NCI-H2171 (cell line): ENCODE measurements at places on chromosomes 2 and 18.
A peak's percentile ranks its signal among the peaks of the same experiment; 100 is the strongest.

- no peak for DNase-seq
These were observed 98.3 kb downstream of the KLHL14 start for GRCh38 chr18:32674491-32674890.

DNA sequence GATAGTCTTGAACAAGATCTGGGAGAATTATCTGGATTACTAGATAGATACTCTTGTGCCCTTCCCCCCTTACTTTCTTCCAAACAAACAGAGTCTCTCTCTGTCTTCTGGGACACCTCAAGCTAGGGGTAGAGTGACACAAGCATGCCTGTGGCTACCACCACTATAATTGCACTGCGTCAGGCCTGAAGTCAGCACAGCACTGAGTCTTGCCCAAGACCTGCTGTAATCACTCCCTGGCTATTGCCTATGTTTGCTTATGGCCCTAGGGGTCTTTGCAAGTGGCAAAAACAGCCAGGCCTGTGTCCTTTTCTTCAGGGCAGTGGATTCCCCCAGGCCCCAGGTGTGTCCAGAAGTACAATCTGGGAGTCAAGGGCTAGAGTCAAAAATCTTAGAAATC is 106.6 kb downstream of the SLC5A7 start:
- DNase-seq, result no peak

DNA sequence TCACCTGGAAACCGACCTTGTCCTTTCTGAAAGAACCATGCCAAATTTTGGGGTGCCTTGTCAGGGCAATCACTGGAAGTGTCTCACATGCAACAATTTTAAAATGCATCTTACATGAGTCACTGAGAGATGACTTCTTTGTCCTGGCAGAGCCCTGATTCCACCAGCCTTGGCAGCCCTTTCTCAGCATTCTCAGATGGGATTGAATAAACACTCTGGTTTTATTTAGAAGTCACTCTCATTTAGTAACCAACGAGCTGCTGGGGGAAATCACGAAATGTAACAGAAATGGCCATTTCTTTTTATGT is 3.8 kb upstream of the ATP8B1 start:
- no peak for DNase-seq

DNA sequence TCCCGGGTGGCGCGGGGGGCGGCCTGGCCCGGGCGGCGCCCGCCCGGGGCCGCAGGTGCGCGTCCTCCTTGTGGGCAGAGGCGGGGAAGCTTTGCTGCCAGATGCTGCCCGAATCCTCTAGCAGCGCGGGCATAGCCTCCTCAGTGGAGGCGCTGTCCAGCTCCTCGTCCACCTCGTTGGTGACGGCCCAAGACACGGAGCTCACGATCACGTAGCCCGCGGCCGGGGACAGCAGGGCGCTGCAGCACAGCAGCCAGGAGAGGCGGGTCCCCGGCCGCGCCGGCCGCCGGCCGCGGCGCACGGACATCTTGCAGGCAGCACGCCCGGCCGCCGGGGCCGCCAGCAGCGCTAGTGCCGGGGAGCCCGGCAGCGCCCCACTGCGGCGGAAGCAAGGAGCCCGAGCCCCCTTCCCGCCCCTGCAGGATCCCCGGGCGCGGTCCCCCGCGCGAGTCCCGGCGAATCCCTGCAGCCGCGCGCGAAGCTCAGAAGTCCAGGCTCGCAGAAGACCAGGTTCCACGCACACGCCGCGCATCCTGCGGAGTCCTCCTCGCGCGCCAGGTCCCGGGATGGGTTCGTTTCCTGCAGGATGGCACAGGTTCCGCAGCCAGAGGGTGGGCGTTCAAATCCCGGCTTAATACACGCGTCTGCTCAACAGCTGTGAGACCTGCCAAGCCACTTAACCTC is at the start of gene CREG2:
CREG2 (minus strand) TSS at position 353 of the 684 bp plus-strand sequence; CDS start at position 307, 46 bp downstream.
- peak; percentile 24 for DNase-seq

GRCh38 chr2:28642796-28643195 is 108.8 kb upstream of the PPP1CB start:
- DNase-seq, result no peak

GRCh38 chr2:55894720-55895119 is 28.9 kb downstream of the EFEMP1 start:
- DNase-seq, result no peak

- DNase-seq, result no peak
These were observed 3.4 kb upstream of the CKAP2L start for GRCh38 chr2:112767693-112768330.

GRCh38 chr2:193542762-193543161 is 1348.0 kb upstream of the TMEFF2 start:
- peak; percentile 93 for DNase-seq

DNA sequence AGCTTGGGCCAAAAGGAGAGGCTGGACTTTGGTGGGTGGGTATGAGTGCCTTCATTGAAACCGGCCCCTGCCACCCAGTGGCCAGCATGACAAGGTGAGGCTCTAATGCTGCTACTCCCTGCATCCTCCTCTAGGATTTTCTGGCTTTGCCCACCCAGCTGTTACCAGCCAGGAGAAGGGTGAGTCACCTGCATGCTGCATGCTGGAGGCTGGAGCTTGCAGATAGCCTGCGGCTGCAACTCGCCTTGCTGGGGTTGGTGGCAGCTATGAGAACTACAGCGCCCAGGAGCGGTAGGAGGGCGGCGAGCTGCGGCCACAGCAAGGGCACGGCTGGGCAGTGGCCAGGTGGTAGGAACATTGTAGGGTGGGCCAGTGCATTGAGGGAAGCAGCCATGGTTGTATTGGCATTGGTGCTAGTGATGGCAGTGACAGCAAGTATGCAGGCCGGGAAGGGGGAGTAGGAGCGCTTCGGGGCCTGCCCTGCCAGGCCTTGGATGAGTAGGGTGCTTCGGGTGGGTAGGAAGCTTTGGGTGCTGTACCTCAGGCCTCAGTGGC is 75.4 kb upstream of the SLC35G4 start:
- DNase-seq, result no peak

GRCh38 chr18:57555134-57555533 is 31.4 kb downstream of the FECH start:
- no peak for DNase-seq
